HT-29 (cell line): ENCODE measurements at places on chromosomes 3 and 15. TPM values are rescaled to one million over a fixed set of nuclear protein-coding genes. Genes with fewer than 3 reads are reported as not detected.

The SLCO3A1 gene
- 0.47 and 2.2 TPM in 2 replicates for total RNA-seq

The PTH1R gene
- not detected in 2 replicates for total RNA-seq

The CASR gene
- not detected in 2 replicates for total RNA-seq

The CCDC9B gene
- 15.3 and 16.4 TPM in 2 replicates for total RNA-seq

The ERICH6 gene
- not detected in 2 replicates for total RNA-seq

The RIOX2 gene
- 29.9 and 33.2 TPM in 2 replicates for total RNA-seq

The CYP8B1 gene
- total RNA-seq: not detected in 2 replicates

The SHISA5 gene
- total RNA-seq: 83.6 and 85.4 TPM in 2 replicates

The BNC1 gene
- not detected in 2 replicates for total RNA-seq

The RFT1 gene
- total RNA-seq: 10.6 and 12.0 TPM in 2 replicates

The LRRC34 gene
- total RNA-seq: 0.81 and 4.2 TPM in 2 replicates

The SERPINI2 gene
- not detected in 2 replicates for total RNA-seq

The KIF7 gene
- 2.0 and 2.1 TPM in 2 replicates for total RNA-seq

The MAPKAPK3 gene
- total RNA-seq: 29.7 and 35.7 TPM in 2 replicates

The ASB14 gene
- not detected in 2 replicates for total RNA-seq

The ADCY5 gene
- 1.2 and 1.6 TPM in 2 replicates for total RNA-seq

The PLSCR5 gene
- not detected in 2 replicates for total RNA-seq

The GRK7 gene
- total RNA-seq: 0.03 TPM in 1 of 2 replicates, not detected in the other

The ITIH1 gene
- total RNA-seq: 0.08 TPM in 1 of 2 replicates, not detected in the other

The IQCB1 gene
- 15.0 and 17.0 TPM in 2 replicates for total RNA-seq

The LRRC31 gene
- 0.29 and 0.48 TPM in 2 replicates for total RNA-seq

The TRMT10C gene
- 24.5 and 28.1 TPM in 2 replicates for total RNA-seq

The MGLL gene
- total RNA-seq: 83.6 and 95.0 TPM in 2 replicates

The SCAANT1 gene
- not detected in 2 replicates for total RNA-seq

The CRELD1 gene
- 10.4 and 12.9 TPM in 2 replicates for total RNA-seq

The PRSS50 gene
- total RNA-seq: not detected in 2 replicates

The HIGD2B gene
- 1.0 TPM in 1 of 2 replicates, not detected in the other for total RNA-seq

The TGM4 gene
- total RNA-seq: not detected in 2 replicates

The SI gene
- total RNA-seq: 0.20 and 0.55 TPM in 2 replicates

The TRAIP gene
- 10.3 and 12.8 TPM in 2 replicates for total RNA-seq

The SYNPR gene
- total RNA-seq: not detected in 2 replicates

The FSTL1 gene
- total RNA-seq: 0.08 TPM in 1 of 2 replicates, not detected in the other

The MYL3 gene
- total RNA-seq: not detected in 2 replicates

The TM4SF1 gene
- total RNA-seq: 348 and 369 TPM in 2 replicates

The C2CD4B gene
- total RNA-seq: 0.25 TPM in 1 of 2 replicates, not detected in the other

The CNTN6 gene
- not detected in 2 replicates for total RNA-seq

The AQP9 gene
- not detected in 2 replicates for total RNA-seq

The C2CD4A gene
- total RNA-seq: 0.10 and 0.58 TPM in 2 replicates
